Naive thymus-derived CD4-positive, alpha-beta T cell (primary cell): ENCODE measurements at places on chromosomes 2 and 18. TPM values are rescaled to one million over a fixed set of nuclear protein-coding genes. Genes with fewer than 3 reads are reported as not detected.

OSR1 gene
- not detected for polyA plus RNA-seq

MPP4 gene
- polyA plus RNA-seq = not detected

SERPINB12 gene
- polyA plus RNA-seq = not detected

CD226 gene
- polyA plus RNA-seq = 30.9 TPM

SRD5A2 gene
- polyA plus RNA-seq = not detected

LHCGR gene
- not detected for polyA plus RNA-seq

DNA sequence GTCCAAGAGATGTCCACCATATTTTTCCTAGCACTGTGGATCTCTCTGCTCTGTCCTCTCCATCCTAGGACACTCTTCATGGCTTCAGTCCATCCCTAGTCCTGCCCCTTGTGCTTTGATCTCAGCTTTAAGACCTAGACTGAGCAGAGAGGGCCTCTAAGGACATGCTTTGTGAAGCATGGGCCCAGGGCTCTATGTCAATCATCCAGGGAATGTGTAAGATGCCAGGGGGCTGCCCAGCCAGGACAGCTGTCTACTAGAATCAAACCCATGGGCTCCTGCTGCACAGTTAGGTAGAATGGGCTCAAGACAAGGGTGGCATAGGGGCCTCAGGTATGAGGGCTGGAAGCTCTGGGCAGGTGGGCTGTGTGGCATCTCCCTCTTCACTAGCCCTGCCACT lies 24.9 kb downstream of the TET3 start:
- no peak for DNase-seq

DNA sequence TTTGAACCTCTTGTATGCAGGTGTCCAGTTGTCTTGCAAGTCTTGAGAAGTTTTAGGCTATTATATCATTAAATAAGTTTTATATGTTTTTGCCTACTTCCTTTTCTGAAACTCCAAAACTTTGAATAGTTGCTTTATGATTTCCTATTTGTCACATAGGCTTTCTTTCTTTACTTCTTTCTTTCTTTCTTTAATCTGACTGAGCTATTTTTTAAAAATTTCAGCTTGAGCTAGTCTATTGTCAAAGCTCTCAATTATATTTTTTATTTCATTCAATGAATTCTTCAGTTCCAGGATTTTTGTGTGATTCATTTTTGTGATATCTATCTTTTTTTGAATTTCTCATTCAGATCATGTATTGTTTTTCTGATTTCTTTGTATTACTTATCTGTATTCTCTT lies 102.1 kb upstream of the TMEM178A start:
- DNase-seq = no peak

DNA sequence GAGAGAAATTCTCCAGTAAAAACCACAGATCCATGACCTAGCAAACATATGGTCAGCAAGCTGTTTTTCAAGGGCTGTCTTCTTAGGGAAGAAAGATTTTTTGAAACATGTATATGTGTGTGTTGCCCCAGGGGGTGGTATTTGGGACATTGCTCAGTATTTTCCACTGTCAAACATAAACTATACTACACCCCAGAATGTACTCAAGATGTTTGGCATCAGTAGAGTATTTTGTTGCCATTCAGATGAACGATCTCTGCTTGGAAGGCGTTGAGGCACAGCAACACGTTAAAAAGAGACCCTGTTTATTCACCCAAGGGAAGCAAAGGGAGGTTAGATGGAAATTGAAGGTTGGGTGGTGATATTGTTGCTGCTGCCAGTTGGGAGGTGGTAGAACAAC lies 30.0 kb downstream of the EEF1B2 start:
- DNase-seq = no peak

DNA sequence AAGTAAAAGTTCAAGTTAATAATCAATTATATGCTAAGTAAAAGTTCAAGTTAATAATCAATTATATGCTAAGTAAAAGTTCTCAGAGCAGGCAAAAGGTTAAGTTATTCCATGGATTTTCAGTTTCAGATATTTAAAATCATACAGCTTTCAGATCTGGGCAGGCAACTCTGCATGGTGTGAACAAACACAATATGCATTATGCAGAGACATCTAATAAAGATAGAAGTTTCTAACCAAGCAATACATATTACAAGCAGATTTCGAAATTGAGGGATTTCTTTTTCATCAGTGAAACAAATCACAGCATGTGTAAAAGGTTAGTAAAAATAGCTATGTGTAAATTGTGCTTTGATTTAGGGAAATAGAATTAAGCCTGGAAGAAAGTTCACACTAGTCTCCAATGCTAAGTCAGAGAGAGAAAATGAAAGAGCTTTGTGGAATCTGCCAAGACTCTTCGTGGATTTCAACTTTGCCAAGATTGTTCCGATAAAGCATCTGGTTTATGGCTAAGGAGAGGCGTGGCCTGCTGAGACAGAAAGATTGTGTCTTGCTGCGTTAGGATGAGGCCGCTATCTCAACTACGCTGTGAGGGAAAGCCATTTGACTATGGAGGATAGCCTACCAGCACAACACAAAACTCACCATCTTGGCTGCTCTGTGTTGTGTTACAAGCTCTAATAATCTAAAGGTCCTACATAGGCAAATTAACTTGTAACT lies 60.1 kb upstream of the SLC16A14 start:
- no peak for DNase-seq

GRCh38 chr18:49628881-49629795 lies 67.3 kb downstream of the LIPG start:
- no peak for DNase-seq

DNA sequence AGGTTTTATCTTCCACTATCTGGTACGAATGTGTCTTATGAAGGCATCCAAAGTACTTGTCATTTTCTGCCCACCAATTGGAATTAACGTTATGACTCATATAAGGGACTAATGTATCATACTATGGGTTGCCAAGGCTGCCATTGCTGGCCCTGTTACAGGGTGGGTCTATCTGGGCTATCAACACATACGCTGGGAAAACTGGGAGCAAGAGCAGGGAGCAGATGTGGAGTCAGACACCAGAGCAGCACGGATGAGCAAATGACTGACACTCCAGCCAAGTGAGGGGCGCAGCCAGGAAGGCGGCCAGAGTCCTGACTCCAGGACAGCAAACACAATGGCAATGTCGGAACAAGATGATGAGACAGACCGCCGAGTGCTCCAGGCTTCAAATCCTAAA lies 145.9 kb downstream of the COPS8 start:
- DNase-seq = no peak

DNA sequence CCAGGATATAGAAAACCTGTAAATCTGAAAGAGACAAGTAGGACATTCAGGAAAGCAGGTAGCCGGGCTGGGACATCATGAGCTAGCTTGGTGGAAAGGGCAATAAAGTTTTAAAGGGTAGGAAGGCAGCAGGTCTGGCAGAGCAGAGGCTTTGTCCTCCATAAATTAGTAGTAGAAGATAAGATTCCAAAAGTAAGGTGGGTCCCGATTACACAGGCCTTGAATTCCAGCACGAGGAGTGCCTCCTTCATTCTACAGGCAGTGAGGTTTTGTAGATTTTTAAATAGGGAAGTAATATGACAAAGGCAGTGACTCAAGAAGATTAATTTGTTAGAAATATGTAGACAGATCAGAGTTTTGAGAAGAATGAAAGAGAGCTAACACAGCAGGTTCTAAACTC lies 160.7 kb downstream of the DTNB start:
- DNase-seq = no peak

GRCh38 chr2:216632952-216633615 lies at the start of gene IGFBP2:
TSS of gene IGFBP2 (plus strand) at chr2:216633420. CDS start at chr2:216633524, 104 bp downstream.
- no peak for DNase-seq

DNA sequence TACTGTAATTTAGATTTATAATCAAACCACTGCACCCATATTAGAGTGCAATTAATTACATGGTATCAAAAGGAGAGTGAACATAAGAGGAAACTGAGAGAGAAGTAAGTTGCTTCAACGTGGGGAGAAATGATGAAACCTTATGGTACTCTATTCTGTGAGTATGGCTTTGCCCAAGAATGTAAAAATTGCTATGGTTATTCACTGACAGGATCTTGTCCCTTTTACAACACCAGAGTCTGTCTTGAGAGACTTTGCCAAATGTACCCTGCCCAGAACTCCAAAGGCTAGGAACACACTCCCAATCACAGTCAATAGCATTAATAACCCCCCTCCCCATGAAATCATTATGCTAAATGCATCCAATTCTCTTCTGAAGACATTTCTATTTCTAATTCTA lies 974.8 kb upstream of the POU3F3 start:
- no peak for DNase-seq

- no peak for DNase-seq
These were observed 1.4 kb upstream of the ACVR2A start for GRCh38 chr2:147843391-147843863.

DNA sequence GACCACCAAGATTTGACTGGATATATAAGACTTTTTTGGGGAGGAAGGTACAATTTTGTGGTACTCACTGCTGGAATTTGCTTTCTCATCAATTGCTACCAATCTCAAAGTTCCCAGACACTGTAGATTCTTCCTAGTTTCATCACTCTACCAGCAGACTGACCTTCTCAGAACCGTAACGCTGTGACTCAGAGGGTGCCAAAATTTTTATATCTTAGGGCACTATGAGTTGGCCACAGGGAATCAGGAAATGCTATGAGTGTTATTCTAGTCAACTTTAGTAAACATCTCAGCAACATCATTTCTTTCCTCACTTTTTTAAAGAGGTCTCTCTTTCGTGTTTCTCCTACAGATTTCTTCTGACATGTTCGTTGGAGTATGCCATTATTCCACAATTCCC lies 499.0 kb downstream of the TMX3 start:
- no peak for DNase-seq

- DNase-seq = no peak
These were observed 198.7 kb downstream of the BCL11A start for GRCh38 chr2:60354713-60355112.

GRCh38 chr2:227376656-227377396 lies 2.3 kb downstream of the TM4SF20 start:
- no peak for DNase-seq

DNA sequence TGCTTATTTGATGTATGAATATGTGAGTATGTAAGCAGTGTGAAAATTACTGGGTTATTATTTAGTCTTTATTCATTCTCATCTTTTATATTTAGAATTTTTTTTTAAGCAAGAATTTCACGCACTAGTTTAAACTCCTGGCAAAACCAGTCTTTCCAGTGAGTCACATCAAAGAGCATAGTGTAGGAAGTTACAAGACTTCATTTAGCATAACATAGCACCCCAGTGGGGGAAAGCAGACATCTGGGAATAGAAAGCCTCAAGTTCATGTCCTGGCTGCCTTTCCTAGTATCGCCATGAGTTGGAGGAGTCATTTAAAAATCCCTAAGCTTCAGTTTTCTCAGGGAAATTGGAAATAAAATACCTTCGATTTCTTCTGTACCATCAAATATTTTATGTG lies 408.3 kb downstream of the NUP35 start:
- no peak for DNase-seq

DNA sequence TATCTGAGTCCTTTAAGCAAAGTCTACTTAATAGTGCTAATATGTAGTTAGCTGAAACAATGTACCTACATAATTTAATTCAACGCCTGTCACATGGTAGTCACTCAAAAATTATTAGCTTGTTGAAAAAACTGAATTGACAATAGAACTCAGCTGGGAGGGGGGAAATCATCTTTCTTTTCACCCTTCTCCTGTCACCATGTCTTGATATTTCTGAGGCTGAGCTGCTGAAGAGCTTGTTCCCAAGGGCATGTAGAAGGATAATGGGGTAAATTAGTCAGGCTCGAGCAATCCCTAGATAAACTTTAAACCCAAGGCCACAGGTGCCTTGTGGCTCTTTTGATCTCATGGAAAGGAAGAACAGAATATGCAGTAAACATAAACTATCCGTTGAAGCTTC lies 339.6 kb upstream of the LRATD1 start:
- no peak for DNase-seq

GRCh38 chr2:45688479-45689298 lies 37.2 kb downstream of the PRKCE start:
- no peak for DNase-seq

DNA sequence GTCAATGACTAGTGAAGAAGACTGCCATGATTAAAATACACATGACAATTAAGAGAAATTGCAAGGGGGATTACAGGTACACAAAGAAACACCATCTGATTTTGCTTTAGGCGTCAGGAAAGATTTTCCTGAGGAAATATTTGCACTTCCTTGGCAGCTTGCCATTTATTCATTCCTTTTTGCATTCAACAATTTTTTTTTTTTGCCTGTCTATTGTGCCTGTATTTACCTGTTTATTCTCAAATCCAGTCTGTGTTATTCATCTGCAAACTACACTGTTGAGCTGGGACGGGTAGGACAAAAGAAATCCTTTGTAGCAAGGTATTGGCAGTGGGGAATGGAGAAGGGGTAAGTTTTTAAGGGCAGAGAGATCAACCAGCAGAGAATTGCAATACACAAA lies 31.8 kb downstream of the SMAD2 start:
- DNase-seq = no peak
